ENCODE measurements at places on chromosomes 4 and X.
A peak's percentile ranks its signal among the peaks of the same experiment; 100 is the strongest.

GRCh38 chr4:85151371-85151770, 184.9 kb upstream of the WDFY3 start:
- no peak for DNase-seq

DNA sequence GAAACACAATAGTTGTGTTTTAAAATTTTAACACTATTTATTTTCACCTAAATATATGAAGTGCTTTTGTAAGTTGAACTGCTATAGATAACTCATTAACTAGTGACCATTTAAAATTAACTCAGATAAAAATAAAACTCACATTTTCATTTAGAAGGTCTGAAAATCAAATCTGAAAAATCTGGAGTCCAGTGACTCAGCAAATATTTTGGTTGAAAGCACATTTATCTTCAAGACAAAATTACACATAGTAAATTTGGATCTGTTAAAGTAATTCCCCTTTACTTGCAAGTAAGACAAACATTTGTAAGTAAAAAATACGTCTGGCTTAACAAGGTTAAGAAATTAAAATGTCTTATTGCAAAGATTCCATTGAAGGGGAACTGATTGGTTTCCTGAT, 589.1 kb downstream of the TRIML1 start:
- DNase-seq, result no peak

GRCh38 chrX:41350150-41350975, 16.4 kb downstream of the DDX3X start:
- DNase-seq, result no peak

GRCh38 chr4:158161551-158162354, 11.1 kb downstream of the GASK1B start:
- DNase-seq, result peak; percentile 60

DNA sequence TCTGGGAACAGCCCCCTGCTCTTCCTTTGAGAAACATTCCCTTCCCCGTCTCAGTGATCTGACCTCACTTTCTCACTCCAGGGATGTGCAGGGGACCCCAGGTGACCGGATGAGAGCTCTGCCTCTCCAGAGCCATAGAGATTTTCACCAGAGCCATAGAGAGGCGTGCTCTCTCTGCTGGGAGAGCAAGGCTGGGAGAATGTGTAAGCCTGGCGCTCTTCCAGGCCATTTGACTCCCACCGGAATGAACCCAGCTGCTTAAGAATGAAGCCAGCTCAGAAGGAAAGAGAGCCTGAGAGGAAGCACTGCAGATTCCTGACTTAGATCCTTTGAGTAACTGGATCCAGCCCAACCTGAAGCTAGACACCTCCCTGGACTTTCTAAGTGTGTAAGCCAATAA, 106.4 kb downstream of the DHX15 start:
- DNase-seq, result no peak

DNA sequence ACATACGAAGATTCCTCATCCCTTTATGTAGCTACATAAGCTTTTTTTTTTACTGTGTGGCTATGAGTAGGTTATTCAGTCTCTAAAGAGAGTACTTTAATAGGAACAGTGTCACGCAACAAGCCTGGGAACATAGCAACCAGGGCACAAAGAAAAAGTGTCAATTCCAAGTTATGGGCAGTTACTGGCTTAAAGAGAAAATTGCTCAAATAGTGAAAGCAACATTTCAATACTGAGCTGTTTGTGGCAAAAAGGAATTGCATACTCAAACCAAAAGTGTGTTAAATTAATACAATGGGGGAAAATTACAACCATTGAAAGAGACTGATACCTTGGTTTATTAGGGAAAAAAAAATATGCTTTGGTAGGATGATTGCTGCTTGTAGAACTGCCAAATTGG, 41.2 kb upstream of the ENOX2 start:
- no peak for DNase-seq

DNA sequence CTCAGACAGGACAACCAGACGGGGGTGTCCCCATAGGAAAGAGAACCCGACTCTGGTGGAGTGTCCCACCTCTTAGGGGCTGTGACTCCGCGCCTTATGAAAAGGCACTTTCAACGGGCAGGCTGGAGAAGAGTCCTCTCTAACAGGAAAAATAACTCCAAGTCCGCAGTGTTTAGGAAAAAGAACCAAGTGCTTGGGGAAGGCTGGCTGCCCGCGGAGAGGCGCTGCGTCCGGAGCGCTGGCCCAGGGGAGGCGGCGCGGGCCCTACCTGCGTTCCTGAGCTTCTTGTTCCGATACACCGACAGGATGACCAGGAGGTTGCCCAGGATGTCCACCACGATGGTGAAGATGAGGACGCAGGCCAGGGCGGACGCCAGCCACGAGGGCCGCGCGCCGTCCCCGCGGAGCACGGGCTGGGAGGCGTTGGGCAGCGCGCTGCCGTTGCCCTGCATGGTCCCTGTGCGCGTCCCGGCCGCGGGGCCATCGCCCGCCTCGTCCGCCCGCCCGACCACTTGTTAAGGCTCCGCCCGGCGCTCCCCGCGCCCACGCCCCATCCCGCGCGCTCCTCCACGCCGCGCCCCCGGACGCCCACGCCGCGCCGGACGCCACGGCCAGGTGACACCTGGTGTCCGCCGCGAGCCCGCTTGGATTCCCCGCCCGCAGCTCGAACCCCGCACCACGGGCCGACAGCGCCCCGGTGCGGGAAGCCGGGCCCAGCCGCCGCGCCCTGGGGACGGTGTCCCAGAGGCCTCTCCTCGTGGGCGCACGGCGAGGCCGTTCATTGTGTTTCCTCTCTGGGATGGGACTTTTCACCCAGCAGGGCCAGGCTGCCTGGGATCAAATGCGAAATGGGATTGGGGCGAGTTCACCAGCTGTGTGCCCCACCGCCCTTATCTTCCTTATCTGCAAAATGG, at the start of gene MTNR1A:
Gene MTNR1A, minus strand, starts transcription at position 654 of the 914 bp plus-strand sequence. Its CDS starts 202 bp downstream, at position 452.
- no peak for DNase-seq

- DNase-seq, result no peak
Measured at GRCh38 chrX:96703379-96703778, 18.7 kb downstream of the DIAPH2 start.

DNA sequence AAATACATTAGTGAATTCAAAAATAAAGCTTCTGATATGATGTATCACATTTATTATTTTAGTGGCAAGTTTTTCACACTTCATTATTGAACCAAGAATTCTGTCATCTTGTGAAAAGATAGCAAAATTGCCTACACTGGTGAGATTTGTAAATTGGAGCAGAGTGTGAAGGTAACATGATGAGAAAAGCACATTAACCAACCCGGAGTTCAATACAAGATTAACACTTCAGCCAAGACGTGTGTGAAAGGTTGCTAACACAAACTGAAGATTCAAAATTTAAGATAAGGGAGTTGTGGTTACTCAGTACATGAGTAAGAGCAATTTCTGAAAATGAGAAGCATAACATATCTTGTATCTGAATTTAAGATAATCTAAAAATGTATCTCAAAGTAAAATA, 346.7 kb downstream of the PDHA2 start:
- DNase-seq, result no peak

DNA sequence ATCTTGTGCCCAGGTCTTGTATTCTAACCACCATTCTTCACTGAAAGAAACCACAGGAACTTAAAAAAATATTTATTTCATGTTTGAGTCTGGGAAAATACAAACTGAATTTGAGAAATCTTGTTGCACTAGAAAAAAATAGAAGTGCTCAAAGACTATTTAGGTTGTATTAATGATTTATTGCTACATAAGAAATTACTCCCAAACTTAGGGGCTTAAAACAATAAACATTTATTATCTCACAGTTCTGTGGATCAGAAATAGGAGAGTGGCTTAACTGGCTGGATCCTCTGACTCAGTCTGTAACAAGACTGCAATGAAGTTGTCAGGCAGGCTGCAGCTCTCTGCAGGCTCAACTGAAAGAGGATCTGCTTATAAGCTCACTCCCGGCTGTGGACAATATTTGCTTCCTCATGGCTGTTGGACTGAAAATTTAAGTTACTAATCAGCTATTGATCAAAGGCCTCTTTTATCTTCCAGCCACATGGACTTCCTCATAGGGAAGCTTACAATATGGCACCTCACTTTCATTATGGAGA, 295.4 kb upstream of the FAM241A start:
- DNase-seq, result no peak
